RWPE1 (cell line): ENCODE measurements at places on chromosomes 1 and 21.

DNA sequence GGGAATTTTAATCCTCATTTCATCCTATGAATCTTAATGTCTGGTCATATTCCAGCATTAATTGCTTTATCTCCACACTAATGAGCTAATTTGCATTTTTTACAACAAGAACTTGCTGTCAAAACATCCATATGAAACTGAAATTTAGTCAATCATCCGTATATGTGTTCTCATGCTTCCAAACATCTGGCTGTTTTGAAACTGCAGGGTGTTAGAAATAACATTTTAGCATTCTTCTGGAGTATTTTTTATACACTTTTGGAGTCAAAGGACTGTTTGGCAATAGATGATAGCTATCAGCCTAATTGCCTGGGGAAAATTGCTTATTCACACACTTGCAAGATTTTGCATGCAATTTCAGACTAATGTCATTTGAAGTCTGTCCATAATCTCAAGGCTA, 1639.3 kb downstream of the KCNT2 start:
- DNase-seq: no peak

- no peak for DNase-seq
Measured at GRCh38 chr1:186050360-186050759, 316.2 kb downstream of the HMCN1 start.

DNA sequence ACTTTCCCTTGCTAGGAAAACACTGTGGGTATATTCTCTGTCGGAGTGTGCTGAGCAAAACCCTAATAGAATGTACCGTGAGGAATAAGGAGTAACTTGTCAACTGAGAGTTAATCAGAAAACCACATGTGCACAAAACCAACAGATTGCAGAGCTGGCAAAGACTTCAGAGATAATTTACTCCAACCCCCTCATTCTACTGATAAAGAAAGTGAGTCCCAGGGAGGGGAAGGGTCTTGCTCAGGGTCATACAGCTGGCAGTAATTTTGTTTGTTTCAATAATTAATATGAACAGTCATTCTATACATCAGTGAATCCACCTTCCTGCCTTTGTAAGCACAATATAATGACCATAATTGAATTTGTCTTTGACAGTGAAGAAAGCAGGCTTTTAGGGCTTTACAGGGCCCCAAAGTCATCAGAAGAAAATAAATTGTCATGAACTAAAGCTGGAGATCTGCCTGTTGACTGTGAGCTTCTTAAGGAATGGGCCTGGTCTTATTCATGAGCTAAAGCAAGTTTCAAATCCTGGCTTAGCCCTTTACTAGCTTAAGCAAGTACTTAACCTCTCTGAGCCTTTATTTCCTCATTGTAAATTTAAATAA, 67.2 kb upstream of the HOOK1 start:
- no peak for DNase-seq

- no peak for DNase-seq
Measured at GRCh38 chr1:177383715-177384114, 213.0 kb downstream of the BRINP2 start.

DNA sequence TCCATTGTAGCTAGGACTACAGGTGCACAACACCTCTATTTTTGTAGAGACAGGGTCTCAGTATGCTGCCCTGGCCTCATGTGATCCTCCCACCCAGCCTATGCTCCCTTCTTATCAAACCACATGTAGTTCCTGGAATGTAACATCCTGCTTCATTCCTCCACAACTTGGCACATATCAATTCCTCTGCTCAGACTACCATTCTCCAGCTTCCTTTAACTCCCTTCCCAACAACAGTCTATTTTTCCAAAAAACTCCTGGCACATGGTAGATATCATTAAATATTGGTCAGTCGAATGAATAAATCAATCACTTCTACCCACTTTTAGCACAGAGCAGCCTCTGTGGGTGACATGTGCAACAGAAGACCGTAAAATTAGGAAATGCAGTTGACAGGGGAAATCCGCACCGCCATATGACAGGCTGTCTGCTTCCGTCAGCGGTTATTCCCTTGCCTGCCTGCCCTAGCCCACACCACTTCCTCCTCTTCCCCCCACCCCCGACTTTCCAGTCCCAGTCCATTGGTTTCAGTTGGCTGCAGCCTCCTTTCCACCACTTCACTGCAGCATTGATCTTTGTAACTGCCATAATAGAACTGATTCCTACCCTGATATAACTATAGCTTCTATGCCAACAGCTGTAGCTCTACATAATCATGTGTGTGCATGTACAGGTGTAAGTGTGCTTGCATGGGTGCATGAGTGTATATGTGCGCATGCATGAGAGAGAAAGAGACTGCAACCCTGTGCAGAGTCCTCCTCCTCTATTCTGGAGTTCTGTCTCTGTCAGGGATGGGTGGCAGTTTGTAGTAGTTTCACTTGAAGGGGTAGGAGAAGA, 6.8 kb upstream of the AKR1A1 start:
- no peak for DNase-seq

DNA sequence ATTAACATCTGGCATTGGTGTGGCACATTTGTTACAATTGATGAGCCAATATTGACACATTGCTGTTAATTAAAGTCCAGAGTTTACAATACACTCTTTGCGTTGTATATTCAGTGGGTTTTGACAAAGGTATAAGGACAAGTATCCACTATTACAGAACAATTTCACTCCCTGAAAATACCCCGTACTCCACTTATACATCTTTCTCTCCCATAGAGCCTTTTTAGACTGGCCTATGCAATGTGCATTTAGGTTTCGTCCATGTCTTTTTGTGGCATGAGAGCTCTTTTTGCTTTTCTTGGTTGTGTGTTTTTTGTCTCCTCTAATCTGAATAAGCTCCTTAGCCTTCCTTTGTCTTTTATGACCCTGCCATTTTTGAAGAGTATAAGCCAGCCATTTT, 40.6 kb upstream of the TSNAX start:
- no peak for DNase-seq

- no peak for DNase-seq
Measured at GRCh38 chr1:58687516-58687915, 12.3 kb downstream of the MYSM1 start.

DNA sequence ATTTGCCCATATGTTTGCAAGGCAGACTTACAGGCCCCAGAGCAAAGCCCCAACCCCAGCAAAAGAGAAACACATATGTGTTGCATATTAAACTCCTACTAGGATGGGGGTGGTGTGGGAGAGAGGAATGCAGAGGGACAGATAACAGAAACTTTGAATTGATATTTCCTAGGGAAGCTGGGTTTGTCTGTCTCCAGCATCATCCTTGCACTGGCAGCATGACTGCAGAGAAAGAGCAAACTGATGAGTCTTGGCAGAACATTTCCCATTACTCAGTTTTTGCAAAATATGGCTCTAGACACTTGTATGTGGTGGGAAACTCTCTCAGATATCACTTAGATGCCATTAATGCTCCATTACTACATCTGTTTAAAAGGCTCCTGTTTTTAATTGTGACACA, 43.8 kb upstream of the MARK1 start:
- DNase-seq: no peak

GRCh38 chr1:151907363-151908139, 1.8 kb downstream of the THEM4 start:
- no peak for DNase-seq

DNA sequence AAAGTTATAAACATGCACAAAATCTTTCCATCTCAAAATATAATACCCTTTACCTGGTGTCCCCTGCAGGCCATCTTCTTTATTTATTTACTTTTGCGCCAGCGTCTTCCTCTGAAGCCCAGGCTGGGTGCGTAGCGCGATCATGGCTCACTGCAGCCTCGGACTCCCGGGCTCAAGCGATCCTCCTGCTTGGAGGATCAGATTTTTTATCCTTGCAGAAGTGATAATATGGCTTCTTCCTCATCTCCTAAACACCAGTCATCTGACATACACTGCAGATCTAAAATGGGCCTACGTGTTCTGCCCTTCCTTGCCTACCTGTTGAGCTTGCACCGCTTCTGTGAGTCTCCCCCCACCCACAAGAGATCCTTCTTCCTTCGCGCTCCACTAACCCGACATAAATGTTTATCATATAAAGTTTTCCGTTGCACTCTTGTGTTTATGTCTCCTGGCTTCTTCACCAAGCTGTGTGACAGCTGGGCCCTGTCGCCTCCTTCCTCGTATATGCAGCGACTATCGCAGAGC, 506 bp upstream of the SRP9 start:
- DNase-seq: no peak

- DNase-seq: no peak
Measured at GRCh38 chr1:179206812-179207211, 22.7 kb downstream of the ABL2 start.

- peak; percentile 86 for DNase-seq
Measured at GRCh38 chr1:24236789-24237371, 49.8 kb upstream of the IFNLR1 start.

- DNase-seq: no peak
Measured at GRCh38 chr1:93811326-93812065, 67.5 kb downstream of the DNTTIP2 start.

GRCh38 chr1:8816264-8816663, 1.2 kb downstream of the RERE start:
- DNase-seq: no peak

DNA sequence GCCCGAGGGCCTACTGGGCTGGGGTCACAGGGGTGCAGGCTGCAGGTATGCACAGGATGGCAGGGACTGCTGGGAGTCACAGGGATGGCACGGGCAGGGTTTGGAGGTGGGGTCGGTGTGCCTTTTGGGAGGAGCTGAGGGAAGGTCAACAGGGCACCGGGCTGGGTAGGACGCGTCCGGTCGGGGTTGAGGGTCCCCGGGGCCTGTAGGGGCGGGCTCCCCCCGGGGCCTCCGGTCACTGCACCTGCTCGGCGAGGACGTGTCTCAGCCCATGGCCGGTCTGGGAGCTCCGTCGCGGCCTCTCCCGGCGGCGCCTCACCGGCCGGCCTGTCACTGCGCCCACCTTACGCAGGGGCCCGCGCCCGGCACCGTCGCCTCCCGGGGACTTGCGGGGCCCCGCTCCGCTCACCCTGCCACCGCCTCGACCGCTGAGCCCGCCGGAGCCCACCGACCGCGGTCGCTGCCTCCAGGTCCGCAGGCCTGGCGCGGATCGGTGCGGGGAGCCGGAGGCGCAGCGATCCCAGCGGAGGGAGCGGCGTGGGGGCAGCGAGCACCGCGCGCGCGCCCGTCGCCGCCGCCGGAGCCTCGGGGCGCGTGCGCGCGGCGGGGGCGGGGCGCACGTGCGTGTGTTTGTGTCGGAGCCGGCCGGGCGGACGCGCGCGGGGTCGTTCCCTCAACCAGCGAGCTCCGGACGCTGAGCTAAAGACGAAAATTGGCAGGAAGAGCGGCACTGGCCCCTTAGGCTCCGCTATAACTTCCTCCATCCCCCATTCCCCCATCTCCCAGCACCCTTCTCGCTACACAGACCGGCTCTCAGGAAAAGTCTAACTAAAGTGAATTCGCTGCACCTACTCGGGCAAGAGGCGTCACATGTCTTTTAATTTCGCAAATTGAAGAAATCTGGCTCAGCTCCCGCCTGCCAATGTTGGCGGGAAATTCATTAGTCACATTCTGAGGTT, at the start of gene AMIGO1:
Gene AMIGO1 (minus strand): TSS at position 552 of the 959 bp plus-strand sequence. CDS start 815 bp downstream, outside the sequence.
- peak; percentile 67 for DNase-seq

- peak; percentile 71 for DNase-seq
Measured at GRCh38 chr1:33327587-33328325, 6.9 kb upstream of the A3GALT2 start.

- DNase-seq: peak; percentile 5
Measured at GRCh38 chr1:100325415-100326324, 26.6 kb upstream of the CDC14A start.

DNA sequence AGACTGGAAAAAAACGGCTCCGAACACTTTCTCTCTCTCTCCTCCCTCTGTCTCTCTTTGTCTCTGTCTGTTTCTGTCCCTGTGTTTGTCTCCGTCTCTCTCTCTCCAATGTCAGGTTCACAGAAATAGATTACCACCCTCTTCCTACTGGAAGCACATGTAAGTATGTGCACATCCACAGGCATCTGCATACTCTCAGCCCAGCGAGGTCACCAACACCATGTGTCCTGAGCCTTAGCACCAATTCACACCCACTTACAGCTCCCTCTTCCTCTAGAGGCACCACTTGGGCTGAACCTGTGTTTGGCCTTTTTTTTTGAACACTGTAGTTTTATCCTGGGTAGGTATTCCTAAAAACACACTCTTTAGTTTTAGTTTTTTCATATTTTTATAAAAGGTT, 130.5 kb downstream of the ETS2 start:
- no peak for DNase-seq

DNA sequence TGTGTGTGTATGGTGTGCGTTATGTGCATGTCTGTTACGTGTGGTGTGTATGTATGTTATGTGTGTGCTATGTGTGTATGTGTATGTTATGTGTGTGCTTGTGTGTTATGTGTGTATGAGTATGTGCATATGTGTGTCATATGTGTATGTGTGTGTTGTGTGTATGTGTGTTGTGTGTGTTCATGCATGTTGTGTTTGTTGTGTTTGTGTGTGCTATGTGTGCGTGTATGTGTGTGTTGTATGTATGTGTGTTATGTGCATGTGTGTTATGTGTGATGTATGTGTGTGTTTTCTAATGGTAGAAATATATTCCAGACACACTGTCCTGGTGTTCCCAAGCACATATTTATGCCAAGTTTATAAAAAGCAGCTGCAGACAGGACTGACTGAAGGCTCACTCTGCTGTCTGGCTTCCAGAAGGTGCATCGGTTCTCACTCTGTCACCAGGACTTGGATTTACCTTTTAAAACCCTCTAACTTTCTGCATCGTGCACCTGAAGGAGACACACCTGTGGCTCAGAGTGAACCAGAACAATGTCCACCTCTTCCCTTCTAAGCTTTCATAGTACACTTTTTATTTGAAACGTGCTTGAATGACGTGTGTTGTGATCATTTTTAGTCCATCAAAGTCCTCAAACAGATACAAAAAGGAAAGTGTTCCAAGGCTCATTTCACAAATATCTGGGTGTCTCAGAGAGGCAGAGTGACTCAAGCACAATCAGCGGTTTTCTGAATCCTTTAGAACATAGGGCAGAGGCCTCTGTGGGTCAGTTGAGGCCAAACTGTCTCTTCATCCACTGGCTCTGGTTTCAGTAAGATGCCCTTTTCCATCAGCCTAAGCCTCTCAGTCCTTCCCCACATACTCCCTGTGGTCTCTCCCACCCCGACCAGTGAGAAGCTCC, 49.9 kb downstream of the TOMM20 start:
- no peak for DNase-seq

GRCh38 chr1:248817065-248817464, 8.7 kb downstream of the SH3BP5L start:
- no peak for DNase-seq

DNA sequence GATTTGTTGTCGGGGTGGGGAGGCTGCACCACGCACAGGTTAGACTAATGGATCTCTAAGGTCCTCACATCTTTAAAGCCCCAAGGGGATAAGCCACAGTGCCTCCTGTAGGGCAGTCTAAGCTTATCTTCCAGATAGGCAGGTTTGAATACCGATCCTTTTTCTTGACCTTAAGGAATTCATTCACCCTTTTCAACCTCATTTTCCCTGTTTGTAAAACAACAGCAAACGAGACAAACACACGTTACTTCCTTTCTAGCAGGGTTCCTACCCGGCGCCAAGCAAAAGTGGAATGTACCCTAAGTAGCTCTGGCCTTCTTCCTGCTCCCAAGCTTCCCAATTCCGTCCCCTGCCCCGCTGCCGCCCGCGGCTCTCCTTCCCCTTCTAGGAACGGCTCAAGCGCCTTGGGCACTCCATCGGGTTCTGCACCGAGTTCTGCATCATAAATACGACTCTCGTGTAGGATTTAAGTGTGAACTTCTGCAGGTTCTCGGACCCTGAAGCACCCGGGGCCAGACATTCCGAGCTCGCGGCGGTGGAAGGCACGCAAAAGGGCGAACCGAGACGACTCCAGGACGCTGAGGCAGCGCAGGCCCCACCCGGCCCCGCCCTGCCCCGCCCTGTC, 548 bp upstream of the CDC20 start:
- DNase-seq: peak; percentile 48
